ENCODE measurements at places on chromosomes 1 and 21. TPM values are rescaled to one million over a fixed set of nuclear protein-coding genes. Genes with fewer than 3 reads are reported as not detected.

- DNase-seq, result no peak
These were observed 7.0 kb upstream of the RWDD3 start for GRCh38 chr1:95226781-95227660.

- no peak for DNase-seq
These were observed 177.1 kb upstream of the RRP15 start for GRCh38 chr1:218108034-218108433.

DNA sequence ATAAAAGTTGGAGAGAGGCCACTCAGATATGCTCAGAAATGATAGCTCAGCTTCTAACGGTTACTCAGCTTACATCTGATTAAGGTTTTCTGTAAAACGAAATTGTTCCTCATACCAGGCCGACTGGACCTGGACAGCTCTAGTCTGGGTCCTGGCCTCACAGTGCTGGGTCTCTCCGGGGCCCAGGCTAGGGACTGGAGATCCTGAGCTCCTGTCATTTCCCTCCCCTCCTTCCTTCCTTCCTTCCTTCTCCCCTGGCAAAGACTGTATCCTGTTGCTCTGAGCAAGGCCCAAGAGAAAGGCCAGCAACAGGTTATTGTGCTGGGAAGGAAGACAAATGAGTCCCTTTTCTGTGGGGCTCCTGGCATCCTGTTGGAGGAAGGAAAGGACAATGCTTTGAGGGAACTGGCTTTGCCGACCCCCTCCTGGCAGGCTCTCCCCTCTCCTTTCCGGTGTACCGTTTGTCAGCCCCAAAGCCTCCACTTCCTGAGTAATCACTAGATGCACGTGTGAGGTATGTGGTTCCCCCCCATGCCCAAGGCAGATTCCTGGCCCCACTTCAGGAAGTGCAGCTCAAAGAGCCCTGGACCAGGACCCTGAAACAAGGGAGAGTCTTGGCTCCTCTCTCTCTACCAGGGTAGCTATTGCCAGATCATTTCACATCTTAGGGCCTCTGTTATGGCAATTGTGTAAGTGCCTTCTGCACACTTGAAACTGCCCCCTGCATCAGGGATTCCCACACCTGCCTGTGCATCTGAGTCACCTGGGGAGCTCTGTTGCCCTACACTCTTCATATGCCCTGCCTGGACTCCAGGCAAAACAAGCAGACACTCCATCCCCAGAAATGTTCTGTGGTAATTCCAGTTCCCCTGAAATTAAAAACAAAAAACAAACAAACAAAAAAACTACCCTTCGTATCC is 212.7 kb upstream of the FGGY start:
- no peak for DNase-seq

GRCh38 chr1:232594768-232595698 is 34.9 kb downstream of the SIPA1L2 start:
- DNase-seq, result no peak

DNA sequence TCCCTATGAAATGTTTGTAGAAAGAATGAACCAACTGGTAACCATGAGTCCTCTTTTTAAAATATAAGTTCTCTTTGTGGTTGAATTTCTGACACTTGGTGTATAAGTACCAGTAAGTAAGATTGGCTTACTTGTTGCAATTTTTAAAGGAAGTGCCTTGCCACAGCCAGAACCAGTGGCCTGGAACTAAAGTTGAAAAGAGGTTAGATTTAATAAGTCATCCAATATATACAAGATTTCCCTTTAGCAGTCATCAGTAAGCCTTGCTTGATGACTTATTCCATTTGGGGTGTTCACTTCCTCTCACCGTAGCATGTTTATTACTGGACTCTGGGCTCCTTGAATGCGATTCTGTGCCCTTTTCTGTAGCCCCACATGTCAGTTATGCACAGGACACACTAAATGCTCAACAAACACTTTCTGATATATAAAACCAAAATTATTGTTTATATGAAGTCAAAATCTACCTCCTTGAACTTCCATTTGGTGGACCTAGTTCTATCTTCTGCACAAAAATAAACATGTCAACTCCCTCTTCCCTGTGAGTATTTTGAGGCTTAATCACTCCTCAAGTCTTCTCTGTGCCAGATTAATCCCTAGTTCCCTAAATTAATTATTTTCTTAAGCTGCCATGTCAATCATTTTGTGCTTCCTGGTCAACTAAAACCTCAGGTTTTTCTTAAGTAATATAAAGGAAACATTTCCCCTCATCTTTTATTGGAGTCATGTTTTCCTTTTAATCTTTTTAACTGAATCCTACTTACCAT is 218.1 kb downstream of the ST6GALNAC3 start:
- no peak for DNase-seq

- peak; percentile 36 for DNase-seq
These were observed 20.1 kb upstream of the COL16A1 start for GRCh38 chr1:31723828-31724359.

GRCh38 chr21:44878053-44878982 is 4.8 kb upstream of the PTTG1IP start:
- no peak for DNase-seq

- DNase-seq, result peak; percentile 67
These were observed 37.4 kb downstream of the RASSF5 start for GRCh38 chr1:206544562-206545257.

DNA sequence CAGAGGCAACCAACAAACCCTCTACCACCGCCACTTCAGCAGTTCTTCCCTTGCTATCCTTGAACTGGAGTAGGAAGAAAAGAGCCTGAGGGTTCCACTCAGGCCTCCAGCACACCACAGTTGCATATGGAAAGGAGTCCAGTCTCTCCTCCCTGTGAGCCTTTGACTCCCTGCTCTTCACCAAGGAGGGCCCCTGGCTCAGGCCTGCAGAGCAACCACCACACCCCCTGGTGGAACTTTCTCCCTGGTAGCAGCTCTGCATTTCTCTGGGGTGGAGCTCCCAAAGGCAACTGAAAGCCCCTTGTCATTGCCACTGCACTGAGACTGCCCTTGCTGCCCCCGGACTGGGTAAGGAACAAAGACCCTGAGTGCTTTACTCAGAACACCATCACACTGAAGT is 1021.5 kb upstream of the ADGRL2 start:
- no peak for DNase-seq

DNA sequence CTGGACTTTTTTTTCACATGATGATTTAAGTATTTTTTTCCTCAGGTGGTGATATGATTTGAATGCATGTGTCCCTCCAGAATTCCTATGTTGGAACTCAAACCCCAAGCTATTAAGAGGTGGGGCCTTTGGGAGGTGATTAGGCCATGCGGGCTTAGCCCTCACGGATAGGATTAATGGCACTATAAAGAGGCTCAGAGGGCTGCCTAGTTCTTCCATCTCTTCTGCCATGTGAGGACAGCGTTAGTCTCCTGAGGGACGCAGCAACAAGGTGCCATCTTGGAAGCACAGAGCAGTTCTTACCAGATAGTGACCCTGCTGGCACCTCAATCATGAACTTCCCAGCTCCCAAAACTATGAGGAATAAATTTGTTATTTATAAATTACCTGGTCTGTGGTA is 18.3 kb upstream of the RBBP5 start:
- no peak for DNase-seq

GRCh38 chr1:225754940-225755641 is 22.5 kb upstream of the SRP9 start:
- DNase-seq, result no peak

DNA sequence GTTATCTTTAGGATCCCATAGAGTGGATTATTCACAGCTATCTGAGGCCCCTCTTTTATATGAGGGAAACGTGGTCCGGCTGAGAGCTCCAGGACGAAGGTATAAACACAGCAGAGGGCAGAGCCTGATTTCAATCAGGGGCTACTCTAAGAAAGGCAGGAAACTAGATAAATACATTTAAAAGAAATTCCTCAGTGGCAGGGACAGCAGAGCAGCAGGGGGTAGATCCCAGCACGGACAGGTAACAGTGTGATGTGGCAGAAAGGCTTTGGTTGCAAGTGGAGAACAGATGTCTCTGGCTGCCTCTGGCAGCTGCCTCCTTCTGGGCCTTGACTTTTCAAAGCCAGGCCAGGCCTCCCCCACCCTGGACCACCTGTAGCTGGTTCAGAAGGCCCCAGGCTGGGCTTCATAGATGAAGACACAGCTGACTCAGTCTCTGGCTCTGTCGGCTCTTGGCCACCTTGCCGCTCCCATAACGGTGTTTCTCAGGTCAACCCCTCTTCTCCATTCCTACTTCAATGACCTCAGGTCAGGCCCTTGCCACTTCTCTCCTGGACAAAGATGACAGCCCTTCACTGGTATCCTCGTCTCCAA is 43.8 kb downstream of the FAM78B start:
- DNase-seq, result no peak

GRCh38 chr1:116981521-116982037 is 20.0 kb upstream of the CD101 start:
- peak; percentile 67 for DNase-seq

GRCh38 chr1:206723805-206724472 is 39.2 kb downstream of the MAPKAPK2 start:
- DNase-seq, result no peak

GRCh38 chr1:247357052-247357780 is 25.5 kb upstream of the ZNF496 start:
- no peak for DNase-seq

- no peak for DNase-seq
These were observed 95.9 kb downstream of the LMO4 start for GRCh38 chr1:87424541-87424940.

- no peak for DNase-seq
These were observed 252.6 kb downstream of the NFIA start for GRCh38 chr1:61334718-61335589.

The FAM177B gene
- not detected for total RNA-seq

The ZYG11A gene
- total RNA-seq, result 8.6 TPM

The KCNJ10 gene
- total RNA-seq, result not detected

The OR2G6 gene
- not detected for total RNA-seq

The EVA1B gene
- total RNA-seq, result 46.3 TPM

The GSTM5 gene
- total RNA-seq, result 1.4 TPM

The MAN1C1 gene
- 5.3 TPM for total RNA-seq

The USH2A gene
- total RNA-seq, result not detected

The SPRR5 gene
- total RNA-seq, result not detected

The CCDC27 gene
- total RNA-seq, result not detected

The LAMC2 gene
- 0.68 TPM for total RNA-seq

The TXNIP gene
- 1.8 TPM for total RNA-seq

Measured in G401 (cell line).